ENCODE measurements at places on chromosomes 2 and 18.

DNA sequence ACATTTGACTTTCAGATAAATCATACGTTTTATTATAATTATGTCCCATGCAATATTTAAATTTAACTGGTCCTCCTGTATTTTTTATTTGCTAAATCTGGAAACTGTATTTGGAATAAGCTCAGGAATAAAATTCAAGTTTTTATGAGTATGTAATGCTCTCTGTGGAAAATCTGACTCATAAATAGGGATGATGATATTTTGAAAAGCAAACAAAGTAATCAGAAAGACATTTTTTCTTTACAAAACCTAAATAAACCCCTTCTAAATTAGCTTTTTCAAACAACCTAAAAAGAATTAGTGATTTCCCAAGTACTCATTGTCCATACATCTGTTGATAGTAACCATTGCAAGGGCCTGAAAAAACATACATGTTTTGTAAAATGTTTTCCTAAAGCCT is 41.1 kb downstream of the ASB1 start:
- no peak for DNase-seq

GRCh38 chr2:46913471-46914381 is 1.9 kb downstream of the MCFD2 start:
- no peak for DNase-seq

DNA sequence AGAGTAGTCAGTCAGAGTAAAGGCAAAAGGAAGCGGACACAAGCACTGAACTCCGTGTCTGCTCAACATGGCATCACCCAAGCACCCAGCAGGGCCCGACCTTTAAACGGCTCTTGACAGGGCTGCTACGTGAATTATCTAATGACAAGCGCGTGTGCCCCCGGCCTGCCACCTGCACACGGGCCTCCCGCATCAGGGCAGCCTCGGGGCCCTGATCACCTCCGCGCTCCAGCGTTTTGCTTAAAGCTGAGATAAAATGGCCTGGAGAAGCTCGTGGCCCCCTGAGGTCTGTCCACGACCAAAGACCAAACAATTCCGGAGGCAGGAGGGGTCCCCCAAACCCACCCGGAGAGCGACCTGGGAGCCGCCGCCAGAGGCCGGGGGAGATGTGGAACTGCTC is 376 bp downstream of the NDUFA10 start:
- DNase-seq, result no peak

DNA sequence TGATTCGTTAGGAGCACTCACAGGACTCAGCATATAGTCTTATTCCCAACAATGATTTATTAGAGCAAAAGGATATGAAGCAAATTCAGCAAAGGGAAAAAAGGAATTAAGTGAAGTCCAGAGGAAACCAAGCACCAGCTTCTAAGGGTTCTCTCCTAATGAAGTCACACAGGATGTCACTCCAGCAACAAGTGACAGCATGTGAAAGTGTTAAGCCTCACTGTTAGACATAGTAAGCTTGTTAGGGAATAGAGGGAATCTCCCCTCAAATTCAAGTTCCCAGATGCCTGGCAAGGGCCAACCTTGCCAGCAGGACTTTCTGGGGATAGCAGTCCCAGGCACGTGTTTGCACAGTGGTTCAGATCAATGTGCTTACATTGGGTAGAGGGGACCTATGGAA is 4.4 kb upstream of the SLC30A6 start:
- no peak for DNase-seq

GRCh38 chr18:55455938-55456337 is 132.1 kb downstream of the TCF4 start:
- DNase-seq, result no peak

- no peak for DNase-seq
Measured at GRCh38 chr2:58054264-58054663, 7.7 kb downstream of the VRK2 start.

DNA sequence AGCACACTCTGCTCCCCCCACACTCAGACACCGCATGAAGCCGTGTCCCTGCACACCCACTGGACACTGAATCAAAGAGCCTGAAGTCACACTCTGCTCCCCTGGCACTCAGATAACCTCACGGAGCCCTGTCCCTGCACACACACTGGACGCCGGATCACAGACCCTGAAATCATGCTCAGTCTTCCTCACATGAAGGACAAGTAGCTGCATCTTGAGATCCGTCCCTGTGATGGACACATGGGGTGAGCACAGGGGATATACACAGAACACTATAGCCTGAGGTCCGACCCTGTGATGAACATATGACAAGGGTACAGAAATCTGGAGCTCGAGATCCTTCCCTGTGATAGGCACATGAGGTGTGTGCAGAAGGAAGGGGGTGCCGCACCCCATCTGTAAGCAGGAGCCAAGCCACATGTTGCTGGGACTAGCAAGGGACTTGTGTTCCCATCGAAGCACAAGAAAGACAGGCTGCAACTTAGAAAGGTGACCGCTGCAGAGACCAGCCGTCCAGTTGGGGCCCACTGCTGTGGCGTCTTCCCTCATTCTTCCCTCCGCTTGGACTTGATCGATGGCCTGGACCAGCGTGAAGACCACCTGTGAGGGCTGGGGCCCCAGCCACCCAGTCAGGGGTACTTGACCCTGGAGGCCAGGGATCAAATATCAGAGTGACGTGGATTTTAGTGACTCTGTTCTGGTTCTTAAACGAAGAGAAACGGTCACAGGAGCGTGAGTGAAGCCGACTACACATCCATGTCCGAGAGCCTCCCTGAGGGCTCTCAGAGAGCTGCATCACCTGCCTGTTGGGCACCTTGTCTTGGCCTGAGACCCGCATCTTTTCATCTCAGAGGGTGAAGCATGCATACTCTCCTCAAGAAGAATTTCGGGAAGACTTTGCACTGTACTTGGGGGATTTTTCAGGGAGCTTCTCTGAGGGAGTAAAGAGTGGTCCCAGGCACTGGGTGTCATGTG is 391.7 kb upstream of the SALL3 start:
- DNase-seq, result no peak

- DNase-seq, result no peak
Measured at GRCh38 chr2:134706587-134707329, 12.0 kb downstream of the TMEM163 start.

DNA sequence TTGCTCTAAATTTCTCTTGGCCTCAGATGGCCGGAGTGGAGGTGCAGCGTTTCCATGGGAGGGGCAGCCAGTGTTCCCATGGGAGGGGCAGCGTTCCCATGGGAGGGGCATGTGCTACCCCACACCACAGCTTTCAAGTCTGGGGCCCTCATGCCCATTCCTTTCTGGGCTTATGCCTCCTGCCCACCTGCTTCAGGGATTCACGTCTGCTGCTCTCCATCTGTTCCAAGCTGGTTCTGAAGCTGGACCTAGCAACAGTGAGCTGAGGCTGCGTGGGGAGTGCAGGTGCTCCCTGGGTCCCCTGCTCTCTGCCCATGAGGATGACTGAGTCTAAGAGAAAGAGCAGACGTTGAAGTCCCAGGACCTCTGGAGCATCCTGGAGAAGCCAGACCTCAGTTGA is 243.1 kb upstream of the PXDN start:
- DNase-seq, result no peak
